ENCODE measurements at places on chromosomes 7 and 10.

- no peak for DNase-seq
Measured at GRCh38 chr10:106436123-106436715, 728.3 kb downstream of the SORCS1 start.

- DNase-seq = no peak
Measured at GRCh38 chr10:71263376-71263775, 51.0 kb downstream of the UNC5B start.

- peak; percentile 52 for DNase-seq
Measured at GRCh38 chr7:26199301-26200037, 1.1 kb downstream of the HNRNPA2B1 start.

- DNase-seq = peak; percentile 98
Measured at GRCh38 chr7:26667514-26668133, 196.8 kb downstream of the SKAP2 start.

DNA sequence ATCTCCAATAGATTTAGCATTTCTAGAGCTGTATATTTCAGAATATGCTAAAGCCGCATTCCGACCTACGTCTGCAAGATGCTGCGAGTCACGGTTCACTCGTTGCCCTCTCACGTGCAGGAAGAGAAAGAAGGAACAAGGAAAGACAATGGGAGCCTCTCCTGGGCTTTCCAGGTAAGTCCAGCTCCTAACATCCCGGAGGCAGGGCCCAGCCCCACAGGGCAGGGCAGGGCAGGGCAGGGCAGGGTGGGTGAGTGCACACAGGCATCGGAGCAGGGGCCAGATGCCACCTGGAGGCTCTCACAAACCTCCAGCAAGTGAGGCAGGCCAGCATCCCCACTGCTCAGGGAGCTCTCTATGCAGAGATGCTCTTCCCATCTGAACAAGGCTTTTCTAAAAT lies 50.8 kb downstream of the VOPP1 start:
- DNase-seq = no peak

- no peak for DNase-seq
Measured at GRCh38 chr7:70706204-70706603, 425.7 kb upstream of the GALNT17 start.

DNA sequence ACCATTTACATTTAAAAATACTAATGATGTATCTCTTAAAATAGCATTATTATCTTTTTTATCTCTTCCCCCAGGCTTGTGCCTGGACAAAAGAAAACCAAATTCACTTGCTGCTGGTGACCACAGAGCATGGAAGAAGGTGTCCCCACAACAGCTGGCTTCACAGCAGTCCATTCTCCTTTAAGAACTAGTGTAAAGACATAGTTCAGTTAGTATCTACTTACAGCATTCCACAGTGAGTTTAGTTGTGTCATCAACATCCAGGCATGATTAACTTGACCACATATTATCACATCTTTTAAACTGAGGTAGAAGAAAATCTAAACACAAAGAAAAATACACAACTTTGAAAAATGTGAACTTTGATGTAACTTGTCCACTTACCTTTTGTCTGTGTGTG lies 55.0 kb downstream of the LRRC17 start:
- no peak for DNase-seq

GRCh38 chr7:125355899-125356298 lies 426.3 kb upstream of the POT1 start:
- DNase-seq = no peak
